ENCODE measurements at places on chromosomes 5 and 9.

DNA sequence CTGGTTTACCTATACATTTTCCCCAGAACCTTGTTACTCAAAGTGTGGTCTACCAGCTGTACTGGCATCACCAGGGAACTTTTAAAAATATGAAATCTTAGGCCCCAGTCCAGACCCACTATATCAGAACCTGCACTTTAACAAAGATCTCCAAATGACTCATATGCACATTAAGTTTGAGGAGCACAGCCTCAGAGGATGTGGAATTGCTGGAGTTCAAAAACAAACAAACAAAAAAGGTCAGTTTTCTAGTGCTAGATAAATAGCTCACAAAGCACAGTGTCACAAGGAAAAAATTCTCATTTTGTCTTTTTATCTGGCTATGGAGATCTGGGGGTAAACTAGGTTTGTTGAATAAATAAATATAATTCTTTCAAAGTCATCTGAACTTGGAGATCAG, 68.9 kb upstream of the ANKRD55 start:
- DNase-seq, result no peak

- no peak for DNase-seq
Measured at GRCh38 chr5:72441862-72442540, 65.2 kb downstream of the ZNF366 start.

- DNase-seq, result no peak
Measured at GRCh38 chr5:34529581-34530331, 126.4 kb upstream of the RAI14 start.

DNA sequence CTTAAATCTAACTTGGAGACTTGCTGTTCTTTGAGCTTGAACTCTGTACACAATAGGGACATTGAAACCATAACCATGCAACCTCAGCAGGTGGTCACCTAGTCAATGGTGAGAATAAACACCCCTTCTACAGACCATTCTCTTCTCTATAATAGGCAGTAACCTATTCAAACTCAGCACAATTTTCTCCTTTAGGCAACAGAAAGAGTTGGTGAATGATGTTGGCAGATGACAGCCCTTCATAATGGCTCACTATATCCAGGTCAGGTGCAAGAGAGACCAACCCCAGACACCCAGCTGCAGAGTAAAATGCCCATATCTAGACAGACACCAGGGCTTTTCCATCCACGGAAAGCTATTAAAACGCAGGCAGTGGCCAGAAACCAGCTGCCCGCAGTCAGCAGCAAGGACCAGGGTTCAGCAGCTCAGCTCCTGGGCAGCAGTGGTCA, 106.7 kb downstream of the SERINC5 start:
- DNase-seq, result no peak

DNA sequence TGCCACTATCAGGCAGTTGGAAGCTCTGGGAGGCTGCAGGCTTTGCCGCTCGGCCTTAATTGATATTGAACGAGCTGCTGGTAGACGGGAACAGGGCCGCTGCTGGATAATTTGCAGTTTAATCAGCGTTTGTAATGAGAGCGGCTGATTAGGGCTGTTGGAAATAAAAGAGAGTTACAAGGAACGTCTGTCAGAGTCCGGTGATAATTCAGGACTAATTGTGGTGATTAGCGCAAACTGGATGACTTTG, 68.2 kb upstream of the TBCA start:
- DNase-seq, result no peak

DNA sequence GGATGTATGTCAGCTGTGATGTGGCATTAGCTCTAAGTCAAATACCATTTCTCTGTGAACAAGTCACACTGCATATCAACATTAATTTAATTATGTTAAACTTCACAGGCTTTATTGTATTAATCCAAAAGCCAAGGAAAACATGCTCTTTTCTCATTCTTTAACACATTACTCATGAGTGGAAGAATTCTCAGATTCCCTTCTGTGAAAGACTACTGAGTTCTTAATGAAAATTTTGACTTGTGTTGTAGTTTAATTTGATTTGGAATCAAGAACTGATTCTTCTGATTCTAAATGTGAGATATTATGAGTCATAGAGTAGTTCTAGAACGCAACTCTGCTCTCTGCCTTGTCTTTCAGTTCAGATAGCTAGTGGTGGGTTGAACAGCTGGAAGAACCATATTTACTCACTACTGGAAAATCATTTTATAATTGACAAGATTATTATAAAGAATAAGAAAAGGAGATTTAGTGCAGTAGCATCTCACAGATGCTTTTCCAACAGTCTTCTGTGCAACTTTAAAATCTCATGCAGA, 90.6 kb downstream of the VCAN start:
- DNase-seq, result no peak

GRCh38 chr5:113083481-113083880, 106.9 kb downstream of the DCP2 start:
- DNase-seq, result no peak

GRCh38 chr5:80963521-80963895, 3.3 kb downstream of the RASGRF2 start:
- no peak for DNase-seq

GRCh38 chr5:54637654-54638053, 120.1 kb downstream of the SNX18 start:
- DNase-seq, result no peak

- DNase-seq, result no peak
Measured at GRCh38 chr9:129381481-129381957, 203.5 kb upstream of the IER5L start.
